CD4-positive, alpha-beta T cell treated with Interleukin-6 at 100 ng/mL for 8 hours (primary cell): ENCODE measurements at places on chromosomes 16 and 17.

GRCh38 chr17:4146641-4147040 is 3.6 kb downstream of the CYB5D2 start:
- no peak for DNase-seq

DNA sequence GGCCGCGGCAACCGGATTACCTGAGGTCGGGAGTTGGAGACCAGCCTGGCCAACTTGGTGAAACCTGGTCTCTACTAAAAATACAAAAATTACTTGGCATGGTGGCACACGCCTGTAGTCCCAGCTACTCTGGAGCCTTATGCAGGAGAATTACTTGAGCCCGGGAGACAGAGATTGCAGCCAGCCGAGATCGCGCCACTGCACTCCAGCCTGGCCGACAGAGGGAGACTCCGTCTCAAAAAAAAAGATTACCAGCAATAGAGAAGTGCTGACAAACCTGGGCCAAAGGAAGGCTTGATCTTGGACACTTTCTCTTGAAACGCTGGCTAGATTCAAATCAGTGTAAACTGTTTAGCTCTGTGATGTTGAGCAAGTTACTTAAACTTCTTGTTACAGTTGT is 4.3 kb downstream of the MT1H start:
- no peak for DNase-seq

GRCh38 chr17:74373838-74374606 is 6.7 kb downstream of the GPR142 start:
- no peak for DNase-seq

DNA sequence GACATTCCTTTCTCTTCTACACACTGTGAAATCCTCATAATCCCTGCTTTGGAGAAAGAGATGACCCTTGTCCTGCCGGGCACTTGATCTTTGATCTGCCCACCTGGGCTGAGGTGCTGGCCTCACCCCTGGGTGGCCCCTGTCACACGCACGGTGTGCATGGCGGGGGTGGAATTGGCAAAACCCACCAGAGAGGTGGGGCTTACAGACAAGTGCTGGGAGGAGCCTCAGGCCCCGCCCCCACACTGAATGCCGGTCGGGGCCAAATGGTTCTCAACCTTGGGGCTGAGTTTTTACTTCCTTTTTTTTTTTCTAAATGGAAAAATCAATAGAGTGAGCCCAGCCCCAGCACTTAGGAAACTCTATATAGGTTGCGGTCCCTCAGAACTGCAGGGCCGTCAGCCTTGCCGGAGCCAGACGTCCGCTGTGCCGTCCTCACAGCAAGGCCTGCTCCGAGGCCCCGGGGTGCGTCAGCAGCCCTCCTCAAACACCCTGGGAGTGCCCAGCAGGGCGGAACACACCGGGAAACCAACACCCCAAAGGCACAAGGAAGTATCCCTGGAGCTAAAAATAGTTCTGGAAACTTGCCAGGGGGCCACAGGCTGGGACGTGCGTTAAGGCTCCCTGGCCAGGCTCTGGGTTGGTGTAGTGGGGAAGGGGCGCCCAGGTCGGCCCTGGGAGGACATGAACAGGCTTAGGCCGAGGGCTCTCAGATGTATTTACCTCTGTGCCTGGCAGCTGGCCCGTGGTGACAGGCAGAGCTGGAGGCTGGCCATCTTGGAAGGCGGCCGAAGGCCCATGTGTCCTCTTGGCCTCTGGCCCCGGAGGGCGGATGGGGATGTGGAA is 11.0 kb downstream of the GPRC5C start:
- no peak for DNase-seq

GRCh38 chr16:27449434-27450195 is 47.6 kb downstream of the IL21R start:
- peak; percentile 49 for DNase-seq

- no peak for DNase-seq
These were observed 21.0 kb downstream of the KSR1 start for GRCh38 chr17:27477050-27477888.

GRCh38 chr16:84741340-84741830 is 41.6 kb downstream of the USP10 start:
- no peak for DNase-seq

DNA sequence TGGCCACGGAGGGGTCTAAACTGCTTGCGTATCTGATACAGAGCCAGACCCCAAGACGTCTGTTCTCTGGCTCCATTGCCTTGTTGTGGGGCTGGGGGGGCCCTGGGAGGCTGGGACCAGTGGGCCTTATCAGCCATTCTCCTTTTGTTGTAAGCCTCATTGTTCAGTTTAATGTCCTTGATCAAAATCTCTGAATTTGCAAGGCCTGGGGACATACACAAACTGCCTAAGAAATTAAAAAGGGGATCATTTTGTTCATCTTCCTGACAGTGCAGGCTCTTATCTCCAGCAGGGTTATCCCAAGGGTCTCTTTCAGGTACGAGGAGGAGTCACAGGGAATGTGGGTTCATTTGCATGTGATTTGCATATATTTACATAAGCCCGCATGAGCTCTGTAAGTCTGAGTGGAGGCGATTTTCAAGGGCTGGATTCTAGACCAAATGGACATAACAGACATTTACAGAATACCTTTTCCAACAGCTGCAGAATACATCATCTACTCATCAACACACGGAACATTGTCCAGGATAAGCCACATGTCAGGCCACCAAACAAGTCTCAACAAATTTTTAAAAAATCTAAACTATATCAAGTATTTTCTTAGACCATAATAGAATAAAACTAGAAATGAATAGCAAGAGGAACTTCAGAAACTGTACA is 269.8 kb downstream of the RBFOX1 start:
- DNase-seq, result no peak

DNA sequence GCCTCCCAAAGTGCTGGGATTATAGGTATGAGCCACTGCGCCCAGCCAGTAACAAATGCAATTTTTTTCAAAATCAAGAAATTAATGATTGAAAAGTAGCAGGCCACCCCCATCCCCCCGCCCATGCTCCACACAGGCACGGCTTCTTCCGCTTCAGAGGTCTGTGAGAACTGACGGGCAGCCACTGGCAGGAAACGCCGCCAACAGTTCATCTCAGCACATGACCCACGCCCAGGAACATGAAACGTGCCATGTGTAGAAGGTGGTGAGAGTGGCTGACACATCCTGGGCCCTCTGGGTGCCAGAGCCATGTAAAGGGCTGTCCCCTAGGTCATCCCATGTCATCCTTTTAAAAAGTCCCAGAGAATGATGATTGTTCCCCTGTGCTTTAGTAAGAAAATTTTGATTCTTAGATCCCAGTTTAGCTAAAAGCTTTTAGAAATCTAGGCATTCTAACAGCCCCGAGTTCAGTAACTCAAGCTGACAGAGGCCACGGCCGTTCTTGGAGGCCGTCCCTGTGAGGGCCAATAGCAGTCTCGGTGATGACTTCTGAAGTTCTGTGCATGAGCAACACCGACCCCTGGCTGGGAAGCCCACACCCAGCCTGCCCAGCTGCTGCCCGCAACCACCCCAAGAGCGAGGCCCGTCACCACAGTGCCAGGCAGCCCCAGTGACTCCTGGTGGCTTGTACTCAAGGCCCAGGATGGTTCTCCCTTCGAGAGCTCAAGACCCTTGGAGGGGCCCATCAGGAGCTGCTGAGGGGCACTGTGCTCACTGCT is 52.1 kb downstream of the KLHDC4 start:
- DNase-seq, result peak; percentile 63

DNA sequence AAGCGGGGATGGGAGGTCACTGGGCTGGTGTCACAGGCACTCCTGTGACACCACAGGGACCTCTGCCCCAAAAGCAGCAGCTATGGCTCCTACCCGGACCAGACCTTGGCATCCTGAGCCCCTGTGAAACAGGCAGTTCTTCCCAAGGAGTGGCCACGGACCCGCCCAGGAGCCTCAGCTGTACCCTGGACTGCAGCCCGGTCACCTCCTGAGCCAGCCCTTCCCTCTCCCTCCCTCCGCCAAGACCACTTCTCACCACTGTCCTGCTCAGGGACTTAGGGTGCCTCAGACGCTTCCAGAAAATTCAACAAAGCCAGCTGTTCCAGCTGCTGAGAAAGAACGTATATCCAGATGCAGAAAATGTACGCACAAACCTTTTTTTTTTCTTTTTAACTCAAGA is 13.9 kb upstream of the NCBP3 start:
- DNase-seq, result no peak

GRCh38 chr17:83079352-83079747 is at the start of gene METRNL:
TSS of gene METRNL (plus strand) at chr17:83079609. CDS start at chr17:83079816, 207 bp downstream.
- peak; percentile 53 for DNase-seq

- no peak for DNase-seq
These were observed 2.2 kb downstream of the HOXB2 start for GRCh38 chr17:48542698-48543106.

GRCh38 chr16:63447121-63447520 is 1410.9 kb upstream of the CDH8 start:
- DNase-seq, result no peak

- DNase-seq, result no peak
These were observed 5.9 kb downstream of the TRPV1 start for GRCh38 chr17:3603119-3603869.

- DNase-seq, result no peak
These were observed 365.7 kb upstream of the PMFBP1 start for GRCh38 chr16:72537664-72538063.

- DNase-seq, result no peak
These were observed 77.8 kb upstream of the HS3ST4 start for GRCh38 chr16:25613931-25614330.

DNA sequence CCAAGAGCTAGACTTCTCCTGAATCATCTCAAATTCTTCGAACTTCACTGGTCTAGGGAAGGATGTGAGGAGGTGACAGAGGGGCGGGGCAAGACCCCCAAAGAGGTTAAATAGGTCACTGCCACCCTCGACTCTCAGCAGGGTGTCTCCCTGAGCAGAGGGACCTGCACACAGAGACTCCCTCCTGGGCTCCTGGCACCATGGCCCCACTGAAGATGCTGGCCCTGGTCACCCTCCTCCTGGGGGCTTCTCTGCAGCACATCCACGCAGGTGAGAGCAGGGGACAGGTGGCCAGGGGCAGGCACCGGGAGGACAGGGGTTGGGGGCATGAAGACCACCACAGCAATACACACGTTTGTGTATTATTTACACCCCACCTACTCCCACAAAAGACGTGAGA is 9.2 kb downstream of the CCL17 start:
- no peak for DNase-seq

GRCh38 chr16:50238868-50239301 is 27.5 kb upstream of the ADCY7 start:
- no peak for DNase-seq

DNA sequence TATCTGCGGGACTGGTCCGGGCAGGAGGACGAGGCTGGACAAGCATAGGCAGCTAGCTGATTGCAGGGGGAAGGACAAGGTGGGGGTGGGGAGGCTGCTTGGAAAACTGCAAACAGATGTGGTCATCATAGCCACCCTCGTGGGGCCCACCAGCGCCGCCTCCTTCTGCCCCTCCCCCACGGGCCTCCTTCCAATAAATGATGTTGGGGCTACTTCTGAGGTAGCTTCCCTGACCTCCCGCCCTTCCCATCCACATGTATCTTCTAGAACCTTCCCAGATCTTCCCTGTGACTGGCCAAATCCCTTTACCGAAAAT is 12.3 kb upstream of the CDC42EP4 start:
- DNase-seq, result no peak

DNA sequence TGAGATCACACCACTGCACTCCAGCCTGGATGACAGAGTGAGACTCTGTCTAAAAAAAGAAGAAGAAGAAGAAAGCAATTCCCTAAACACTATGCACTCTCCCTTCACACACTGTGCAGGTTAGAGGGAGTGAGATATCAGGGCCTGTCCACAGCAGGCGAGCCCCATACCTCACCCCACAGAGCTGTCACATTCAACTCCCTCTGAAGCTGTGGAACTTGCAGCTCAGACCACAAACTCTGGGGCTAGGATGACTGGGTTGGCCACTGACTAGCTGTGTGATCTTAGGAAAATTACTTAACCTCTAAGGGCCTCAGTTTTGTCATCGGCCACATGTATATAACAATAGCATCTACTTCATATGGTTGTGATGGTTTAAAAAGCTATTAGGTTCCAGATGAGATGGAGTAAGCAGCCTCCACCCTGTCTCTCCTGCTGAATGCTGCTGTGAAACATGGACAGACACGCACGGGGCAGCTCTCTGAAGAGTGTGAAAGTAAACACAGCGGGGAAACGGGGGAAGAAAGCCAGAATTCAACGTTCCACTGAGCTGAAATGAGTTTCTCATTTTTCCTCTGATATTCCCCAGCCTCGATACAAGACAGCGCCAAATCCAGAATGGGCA is 13.6 kb upstream of the PYY start:
- no peak for DNase-seq

DNA sequence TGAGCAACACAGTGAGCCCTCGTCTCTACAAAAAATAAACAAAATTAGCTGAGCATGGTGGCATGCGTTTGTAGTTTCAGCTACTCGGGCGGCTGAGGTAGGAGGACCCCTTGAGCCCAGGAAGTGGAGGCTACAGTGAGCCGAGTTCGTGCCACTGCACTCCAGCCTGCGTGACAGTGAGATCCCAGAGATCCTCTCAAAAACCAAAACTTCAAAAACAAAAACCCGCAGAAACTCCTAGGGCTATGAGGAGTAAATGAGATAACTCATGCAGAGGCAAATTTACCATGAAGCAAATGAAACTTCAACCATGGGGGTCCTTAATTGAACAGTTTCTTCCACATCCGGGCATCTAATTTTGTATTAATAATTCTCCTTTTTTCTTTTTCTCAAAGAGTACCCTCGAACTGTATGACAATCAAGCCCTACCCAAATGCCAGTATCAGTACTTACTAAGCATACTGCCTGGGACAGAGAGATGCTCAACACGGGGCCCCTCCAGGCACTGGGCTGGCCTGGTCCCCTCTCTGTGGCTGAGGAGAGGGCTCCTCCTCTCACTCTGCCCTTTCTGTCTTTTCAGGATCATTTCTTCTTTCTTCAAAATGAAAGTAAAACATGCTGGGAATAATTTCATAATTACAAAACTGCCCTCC is 789 bp upstream of the PIPOX start:
- DNase-seq, result no peak

GRCh38 chr17:42508426-42509165 is 27.4 kb upstream of the NAGLU start:
- DNase-seq, result no peak

DNA sequence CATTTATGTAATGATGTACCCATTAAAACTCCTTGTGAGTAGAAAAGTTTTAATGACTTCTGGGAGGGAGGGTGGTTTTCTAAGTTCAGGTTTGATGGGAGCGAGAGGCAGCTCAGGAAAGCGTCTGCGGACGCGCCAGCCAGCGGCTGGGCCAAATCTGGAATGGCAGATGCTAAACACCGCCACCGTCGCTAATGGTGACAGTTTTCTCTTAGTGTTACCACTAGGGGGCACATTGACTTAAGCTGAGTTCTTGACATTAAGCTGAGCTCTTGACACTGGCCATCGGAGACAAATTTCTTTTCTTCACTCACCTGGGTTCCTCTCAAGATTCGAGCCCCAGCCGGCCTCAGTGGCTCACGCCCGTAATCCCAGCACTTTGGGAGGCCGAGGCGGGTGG is 6.7 kb downstream of the TRPV1 start:
- no peak for DNase-seq

DNA sequence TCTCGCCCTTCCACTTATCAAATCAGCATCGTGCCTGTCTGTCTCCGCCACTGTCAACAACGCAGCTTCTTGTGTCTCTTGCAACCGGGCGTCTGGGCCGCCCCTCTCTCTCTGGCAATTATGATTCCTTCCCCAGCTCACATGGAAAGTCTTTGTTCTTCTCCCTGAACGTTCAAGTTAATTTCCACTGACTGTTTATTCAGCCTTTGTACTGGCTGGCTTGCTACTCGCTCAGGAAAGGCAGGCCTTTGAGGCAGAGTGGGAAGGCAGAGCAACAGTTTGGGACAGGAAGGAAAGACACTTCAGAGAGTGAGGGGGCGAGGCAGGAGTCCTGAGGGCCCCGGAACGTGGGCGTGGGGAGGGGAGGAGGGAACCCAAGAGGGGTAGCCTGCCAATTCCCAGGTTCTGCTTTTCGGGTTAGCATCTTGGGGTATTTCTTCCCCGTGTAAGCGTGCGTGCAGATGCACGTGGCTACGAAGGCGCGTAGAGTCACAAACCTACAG is 50.8 kb downstream of the AKAP1 start:
- DNase-seq, result no peak
